Suprapubic skin (tissue), 4 donors: ENCODE measurements at places on chromosomes 11 and 22. TPM values are rescaled to one million over a fixed set of nuclear protein-coding genes. Genes with fewer than 3 reads are reported as not detected.
A peak's percentile ranks its signal among the peaks of the same experiment; 100 is the strongest.

DNA sequence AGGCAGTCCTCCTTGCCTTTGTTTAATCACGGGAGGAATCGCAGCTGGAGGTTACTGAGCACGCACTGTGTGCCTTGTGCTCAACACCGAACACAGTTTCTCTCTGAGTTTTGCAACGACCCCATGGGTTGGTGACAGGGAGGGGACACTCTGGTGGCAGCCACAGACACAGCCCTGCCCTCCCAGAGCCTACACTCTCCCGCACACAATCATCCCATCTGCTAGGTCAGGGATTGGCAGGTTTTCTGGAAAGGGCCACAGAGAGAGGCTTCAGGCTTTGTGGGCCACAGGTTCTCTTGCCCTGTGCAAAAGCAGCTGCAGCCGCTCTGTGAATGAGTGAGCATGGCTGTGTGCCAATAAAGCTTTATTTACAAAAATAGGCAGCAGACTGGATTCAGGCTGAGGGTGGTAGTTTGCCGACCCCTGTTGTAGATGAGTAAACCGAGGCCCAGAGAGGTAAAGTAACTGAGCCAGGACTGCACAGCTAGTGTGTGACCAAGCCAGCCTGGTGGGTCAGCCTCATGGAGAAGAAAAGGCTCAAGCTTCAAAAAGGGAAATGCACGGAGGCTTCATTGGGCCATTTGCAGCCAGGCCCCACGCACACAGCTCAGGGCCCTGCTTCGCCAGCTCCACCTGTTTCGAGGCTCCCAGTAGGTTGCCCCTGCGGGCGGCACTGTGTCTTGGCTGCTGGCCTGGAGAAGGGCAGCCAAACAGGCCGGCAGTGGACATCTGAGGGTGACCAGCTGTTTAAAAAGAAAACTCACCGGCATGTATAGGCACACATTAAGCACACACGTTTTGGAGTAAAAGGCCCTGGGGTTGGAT, 16.3 kb downstream of the LTO1 start:
- peak; percentile 33 for DNase-seq
- peaks cover 15% of the 10 kb centered on the region for H3K36me3 ChIP-seq
- no peak overlapping the region for H3K27ac ChIP-seq
- no peaks in the 10 kb centered on the region for H3K27me3 ChIP-seq
- no peak overlapping the region for H3K4me3 ChIP-seq

GRCh38 chr11:85589373-85589772, 37.8 kb downstream of the DLG2 start:
- no peak overlapping the region for H3K27ac ChIP-seq
- DNase-seq, result no peak
- no peak overlapping the region for H3K4me3 ChIP-seq
- H3K4me1 ChIP-seq, result no peaks in the 10 kb centered on the region

DNA sequence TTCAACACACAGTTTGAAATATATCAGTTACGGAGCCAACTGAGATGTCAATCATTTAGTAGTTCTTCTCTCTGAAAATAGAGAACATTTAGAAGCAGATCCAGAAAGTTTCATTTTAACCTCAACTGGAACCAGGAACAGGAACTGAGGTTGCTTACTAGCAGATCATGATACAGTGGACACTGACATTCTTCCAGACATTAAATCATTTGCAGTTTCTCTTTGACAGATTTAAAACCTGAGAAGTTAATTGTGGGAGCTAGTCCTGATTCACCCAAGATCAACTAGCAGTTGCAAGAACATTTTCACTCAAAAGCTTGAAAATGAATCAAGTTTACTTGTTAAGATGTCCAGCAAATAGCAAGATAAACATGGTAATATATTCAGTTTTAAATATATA, 135.4 kb downstream of the SLC17A6 start:
- H3K27ac ChIP-seq, result no peak overlapping the region
- no peaks in the 10 kb centered on the region for H3K36me3 ChIP-seq
- no peak for DNase-seq
- H3K4me3 ChIP-seq, result no peak overlapping the region

- no peaks in the 10 kb centered on the region for H3K36me3 ChIP-seq
- H3K27me3 ChIP-seq, result no peaks in the 10 kb centered on the region
- no peak overlapping the region for H3K4me3 ChIP-seq
- DNase-seq, result no peak
Measured at GRCh38 chr11:71937826-71938225, 9.0 kb downstream of the RNF121 start.

DNA sequence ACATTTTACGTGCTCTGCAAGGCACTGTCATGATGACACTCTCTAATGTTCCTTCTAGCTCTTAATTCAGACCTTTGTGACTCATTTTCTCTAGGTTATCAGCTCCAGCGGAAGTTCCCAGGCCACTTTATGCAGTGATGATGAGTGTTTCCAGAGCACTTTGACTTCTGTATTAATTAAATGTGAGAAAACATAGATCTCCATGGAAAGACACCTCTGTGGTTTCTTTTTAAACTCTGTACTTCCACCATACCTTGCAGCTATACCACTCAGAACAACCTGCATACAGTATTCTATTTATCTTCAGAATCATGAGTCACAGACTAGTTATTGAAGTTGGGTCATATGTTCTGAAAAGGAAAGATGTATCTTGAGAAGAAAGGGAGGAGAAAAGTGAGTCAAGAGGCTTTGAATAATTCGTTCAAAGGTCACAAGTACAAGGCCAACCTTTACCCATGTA, 175.6 kb upstream of the TENM4 start:
- no peak overlapping the region for H3K27ac ChIP-seq
- no peak overlapping the region for H3K4me3 ChIP-seq
- DNase-seq, result no peak
- H3K4me1 ChIP-seq, result peaks cover 2% of the 10 kb centered on the region

DNA sequence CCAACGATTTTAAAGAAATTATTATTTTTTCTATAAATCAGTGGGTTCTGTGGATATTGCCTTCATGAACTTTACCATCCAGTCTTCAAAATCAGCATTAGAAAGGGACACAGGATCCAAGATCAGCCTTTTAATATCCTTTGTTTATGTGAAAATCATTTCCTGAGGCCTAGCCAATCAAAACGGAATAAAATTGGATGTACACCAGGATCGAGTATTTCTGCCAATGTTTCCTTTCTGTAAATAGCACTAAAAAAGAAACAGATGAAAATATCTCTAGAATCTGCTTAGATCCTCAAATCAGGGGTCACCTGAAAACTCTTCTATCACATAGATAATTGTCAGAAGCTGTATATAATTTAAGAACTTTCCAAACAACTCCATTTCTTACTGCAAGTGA, 1598.5 kb downstream of the LRRC4C start:
- DNase-seq, result no peak
- no peaks in the 10 kb centered on the region for H3K4me1 ChIP-seq
- H3K4me3 ChIP-seq, result no peak overlapping the region
- H3K36me3 ChIP-seq, result no peaks in the 10 kb centered on the region

DNA sequence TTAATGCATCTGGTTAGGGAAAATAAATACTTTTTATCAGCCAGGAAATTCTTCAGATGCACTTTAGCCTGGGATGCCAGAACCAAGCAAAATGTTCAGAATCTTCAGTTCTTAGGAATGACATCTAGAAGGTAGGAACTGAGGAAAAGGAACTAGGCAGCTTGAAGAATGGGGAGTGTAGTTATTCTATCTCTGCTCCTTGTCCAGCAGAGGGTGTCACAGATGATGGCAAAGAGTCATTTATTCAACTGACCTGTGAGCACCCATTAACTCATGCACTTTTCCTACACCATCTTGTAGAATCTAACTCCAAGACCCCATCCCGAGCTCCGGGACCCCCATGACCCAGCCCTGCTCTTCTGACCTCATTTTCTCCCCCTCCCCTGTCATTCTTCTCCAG, 122.1 kb upstream of the ISX start:
- peaks cover 4% of the 10 kb centered on the region for H3K27me3 ChIP-seq
- no peaks in the 10 kb centered on the region for H3K36me3 ChIP-seq
- H3K4me3 ChIP-seq, result no peak overlapping the region

GRCh38 chr22:38014083-38014482, 29.7 kb upstream of the SOX10 start:
- H3K27ac ChIP-seq, result no peak overlapping the region
- H3K4me3 ChIP-seq, result no peak overlapping the region
- H3K36me3 ChIP-seq, result no peaks in the 10 kb centered on the region
- no peak for DNase-seq
- H3K4me1 ChIP-seq, result peaks cover 36% of the 10 kb centered on the region
- no peaks in the 10 kb centered on the region for H3K27me3 ChIP-seq

- peaks cover 14% of the 10 kb centered on the region for H3K4me1 ChIP-seq
- H3K27ac ChIP-seq, result no peak overlapping the region
- no peak for DNase-seq
- peaks cover 80% of the 10 kb centered on the region for H3K27me3 ChIP-seq
- no peak overlapping the region for H3K4me3 ChIP-seq
Measured at GRCh38 chr22:50605002-50605612, 4.5 kb downstream of the MAPK8IP2 start.

The BTG4 gene
- total RNA-seq, result not detected

The TNKS1BP1 gene
- 274 TPM for total RNA-seq

The SCGB1C1 gene
- total RNA-seq, result not detected
